8988T (cell line): ENCODE measurements at places on chromosomes 6 and 20.

DNA sequence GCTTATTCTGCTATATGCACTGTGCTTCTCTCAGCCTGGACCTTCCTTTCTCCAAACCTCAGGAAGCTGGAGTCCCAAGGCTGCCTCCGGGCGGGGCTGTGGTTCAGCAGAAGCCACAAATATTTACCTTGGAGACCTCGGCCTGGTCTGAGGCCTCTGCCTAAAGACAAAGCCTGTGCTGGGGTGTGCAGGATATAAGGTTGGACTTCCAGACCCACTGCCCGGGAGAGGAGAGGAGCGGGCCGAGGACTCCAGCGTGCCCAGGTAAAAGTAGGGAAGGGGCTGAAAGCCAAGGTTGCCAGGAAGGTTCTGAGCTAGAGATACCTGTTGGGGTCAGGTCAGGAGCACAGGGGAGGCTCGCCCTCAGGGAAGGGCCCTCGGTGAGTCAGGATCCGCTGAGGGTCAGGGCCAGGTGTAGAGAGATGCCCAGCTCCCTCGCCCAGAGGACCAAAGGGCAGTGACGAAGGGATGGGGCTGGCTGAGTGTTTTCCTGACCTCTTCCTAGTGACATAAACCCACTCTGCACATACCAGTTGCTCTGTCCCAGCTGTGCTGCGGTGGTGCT lies at the start of gene BPIFB1:
Gene BPIFB1, plus strand, starts transcription at position 224 of the 565 bp plus-strand sequence. CDS start 2,860 bp downstream, outside the sequence.
- no peak for DNase-seq

DNA sequence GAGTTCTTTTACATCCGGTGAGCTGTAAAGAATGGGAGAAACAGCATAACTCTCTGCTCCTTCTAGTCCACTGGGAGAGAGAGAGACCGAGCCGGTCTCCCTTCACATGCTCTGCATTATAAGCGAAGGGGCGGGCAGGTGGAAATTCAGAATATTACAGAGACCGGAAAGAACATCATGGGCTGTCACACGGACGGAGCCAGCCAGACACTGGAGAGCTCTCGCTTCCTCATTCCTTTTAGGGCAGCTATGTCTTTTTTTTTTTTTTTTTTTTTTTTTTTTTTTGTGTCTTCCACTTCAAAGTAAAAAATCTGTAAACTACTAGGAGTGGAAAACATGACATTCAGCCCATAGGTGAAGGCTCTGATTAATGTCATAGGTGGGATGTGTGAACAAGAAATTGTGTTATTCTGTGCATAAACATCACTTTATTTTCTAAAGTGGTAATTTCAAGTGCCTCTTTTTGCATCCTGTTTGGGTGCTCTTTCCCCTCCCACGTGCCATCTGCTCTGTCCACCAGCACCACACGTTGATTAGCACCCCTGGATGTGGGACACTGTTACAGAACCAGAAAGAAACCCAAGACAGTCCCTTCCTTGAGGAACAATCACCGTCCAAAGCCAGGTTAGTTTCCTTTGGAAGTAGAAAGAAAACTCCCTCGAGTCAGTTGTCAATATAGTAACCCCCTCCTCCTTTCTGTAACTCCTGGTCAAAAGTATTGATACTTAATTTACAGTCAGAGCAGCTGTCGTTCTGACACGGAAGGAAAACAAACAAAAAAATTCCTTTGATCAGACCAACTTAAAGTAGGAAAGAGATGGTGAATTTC lies at the start of gene TAGAP:
Gene TAGAP, minus strand, starts transcription at position 93 of the 829 bp plus-strand sequence. CDS start 845 bp downstream, outside the sequence.
- DNase-seq = no peak

DNA sequence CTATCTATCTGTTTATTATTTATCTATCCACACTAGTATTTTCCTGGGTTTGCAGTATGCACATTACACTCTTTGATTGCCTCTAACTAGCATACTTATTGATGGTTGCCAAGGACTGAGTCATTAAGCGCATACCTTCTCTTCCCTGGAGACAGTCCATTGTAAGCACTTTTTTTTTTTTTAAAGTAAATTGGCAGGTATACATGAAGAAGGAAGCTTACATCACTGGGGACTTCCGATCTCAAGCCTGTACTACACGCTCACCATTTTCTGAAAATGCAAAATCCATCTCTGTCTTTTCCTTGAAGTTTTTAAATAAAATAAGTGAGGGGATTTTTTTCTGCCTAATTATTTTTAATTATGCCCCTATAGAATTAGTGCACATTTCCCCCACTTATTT lies 63.5 kb downstream of the HMGN3 start:
- DNase-seq = no peak

DNA sequence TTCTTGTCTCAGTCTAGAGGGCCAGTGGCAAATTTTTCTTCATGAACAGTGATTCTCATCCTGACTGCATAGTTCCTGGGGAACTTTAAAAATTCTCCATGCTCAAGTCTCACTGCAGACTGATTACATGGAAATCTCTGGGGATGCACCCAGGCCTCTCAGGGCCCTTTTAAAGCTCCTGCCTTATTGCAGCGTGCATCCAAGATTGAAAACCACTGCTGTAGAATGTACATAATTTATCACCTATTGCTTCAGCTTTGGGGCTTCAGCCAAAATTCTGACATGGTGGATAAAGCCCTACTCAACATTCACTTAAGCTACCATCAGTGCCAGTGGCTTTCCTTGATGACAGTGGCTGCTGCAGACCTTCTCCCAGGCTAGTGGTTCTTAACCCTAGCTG lies 143.8 kb downstream of the BTBD3 start:
- DNase-seq = no peak

GRCh38 chr6:41713650-41714291 lies 21.6 kb downstream of the TFEB start:
- DNase-seq = no peak

DNA sequence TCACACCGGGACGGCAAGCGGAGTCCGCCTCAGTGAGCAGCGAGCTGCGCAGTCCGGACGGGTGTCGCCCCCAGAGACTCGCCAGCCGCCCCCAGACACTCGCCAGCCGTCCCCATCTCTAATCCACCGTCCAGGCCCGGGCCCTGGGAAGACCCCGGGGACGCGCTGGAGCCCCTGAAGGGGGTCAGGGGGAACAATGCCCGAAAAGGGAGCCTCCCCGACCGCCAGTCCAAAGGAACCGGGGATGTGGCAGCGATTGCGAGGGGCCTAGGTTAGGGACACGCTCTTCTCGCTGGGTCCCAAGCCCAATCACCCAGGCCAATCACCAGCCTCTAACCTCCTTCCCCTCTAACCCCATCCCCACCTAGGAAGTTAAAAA lies 33.1 kb downstream of the TFAP2A start:
- no peak for DNase-seq

- no peak for DNase-seq
Observed at GRCh38 chr6:45709781-45710220, 305.9 kb downstream of the CLIC5 start.

- DNase-seq = no peak
Observed at GRCh38 chr20:62743777-62744317, 35.2 kb downstream of the NTSR1 start.

DNA sequence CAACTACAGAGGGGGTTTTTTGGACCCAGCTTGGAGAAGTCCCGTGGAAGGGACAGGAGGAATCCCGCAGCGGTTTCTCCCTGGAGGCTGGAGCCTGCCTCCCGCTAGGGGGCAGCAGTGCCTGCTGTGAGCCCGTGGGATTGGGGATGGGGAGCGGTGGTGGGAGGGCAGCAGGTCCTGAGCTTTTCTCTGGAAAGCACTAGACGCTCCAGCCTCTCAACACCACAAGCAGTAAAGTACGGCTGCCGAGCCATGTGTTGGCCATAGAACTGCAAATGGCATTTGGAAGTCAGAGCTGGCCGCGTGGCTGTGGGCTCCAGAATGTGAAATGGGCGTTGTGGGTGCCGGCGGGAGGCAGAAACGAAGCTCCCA lies 47.8 kb downstream of the GMPR start:
- DNase-seq = peak; percentile 67

DNA sequence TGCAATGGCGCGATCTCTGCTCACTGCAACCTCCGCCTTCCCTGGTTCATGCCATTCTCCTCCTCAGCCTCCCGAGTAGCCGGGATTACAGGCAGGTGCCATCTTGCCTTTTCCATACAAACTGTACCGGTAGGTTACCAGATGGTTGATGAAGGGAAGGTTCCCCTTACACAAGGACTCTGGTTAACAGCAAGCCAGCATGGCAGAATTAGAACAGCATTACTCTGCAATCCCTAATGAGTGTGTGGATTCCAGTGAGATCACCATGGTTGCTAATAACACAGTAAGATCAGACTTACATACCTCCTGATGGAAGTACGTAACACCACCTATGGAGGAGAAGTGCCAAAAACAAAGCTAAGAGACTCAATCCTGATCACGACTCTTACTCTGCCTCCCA lies 51.7 kb downstream of the TTI1 start:
- no peak for DNase-seq

GRCh38 chr6:26156850-26157250 lies 69.6 kb downstream of the HFE start:
- no peak for DNase-seq

DNA sequence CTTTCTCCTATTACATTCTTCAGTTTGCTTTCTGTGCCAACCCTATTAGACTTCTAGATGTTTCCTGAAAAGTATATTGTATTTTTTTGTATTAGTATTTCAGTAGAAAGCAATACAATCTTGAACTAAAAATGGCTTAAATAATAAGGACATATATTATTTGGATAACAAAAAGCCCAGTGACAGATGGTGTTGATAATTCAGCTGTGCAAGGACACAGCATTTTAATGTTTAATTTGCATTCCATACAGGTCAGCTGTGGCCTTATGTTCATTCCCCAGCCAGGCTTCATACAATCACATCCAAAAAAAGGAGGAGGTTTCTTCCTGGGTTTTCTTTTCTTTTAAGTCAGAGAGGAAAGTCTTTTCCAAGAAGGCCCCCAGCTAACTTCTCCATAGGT lies 236.9 kb downstream of the CD109 start:
- DNase-seq = no peak

DNA sequence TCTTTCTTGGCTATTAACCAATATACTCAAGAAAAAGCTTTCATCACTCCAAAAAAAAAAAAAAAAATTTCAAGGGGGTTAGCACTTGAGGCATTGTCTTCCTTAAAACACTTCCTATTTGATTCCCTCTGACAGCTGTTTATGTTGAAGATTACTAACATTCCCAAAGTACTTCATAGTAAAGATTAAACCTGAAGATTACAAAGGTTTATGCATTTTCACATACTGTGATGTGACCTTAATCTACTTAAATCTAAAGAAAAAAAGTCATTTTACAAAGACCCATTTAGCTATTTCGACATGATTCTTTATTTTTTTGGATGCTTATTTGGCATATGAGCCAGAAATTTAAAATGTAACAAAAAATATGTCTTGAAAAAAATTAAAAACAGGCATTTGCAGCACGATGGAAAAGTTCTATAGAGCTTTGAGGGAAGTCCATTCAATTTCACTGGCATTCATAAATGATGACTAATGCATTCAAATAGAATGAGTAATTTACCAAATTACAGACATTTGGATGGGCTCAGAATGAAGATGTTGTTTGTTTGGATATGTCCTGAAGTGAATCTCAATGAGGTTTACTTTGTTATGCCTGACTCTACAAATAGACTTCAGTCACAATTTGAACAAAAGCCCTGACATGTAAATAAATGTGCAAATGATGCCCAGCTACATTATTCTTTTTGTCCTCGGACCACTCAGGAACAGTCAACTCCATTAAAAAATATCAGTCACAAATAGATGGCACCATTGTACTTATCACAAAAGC lies 674.6 kb upstream of the MARCKS start:
- no peak for DNase-seq

GRCh38 chr6:126826166-126826714 lies 292.2 kb upstream of the RSPO3 start:
- no peak for DNase-seq

GRCh38 chr6:133136177-133136880 lies 104.8 kb upstream of the EYA4 start:
- DNase-seq = no peak

- peak; percentile 59 for DNase-seq
Observed at GRCh38 chr20:36344517-36345132, 38.5 kb downstream of the DLGAP4 start.

- no peak for DNase-seq
Observed at GRCh38 chr6:30881392-30882203, 2.7 kb upstream of the DDR1 start.

DNA sequence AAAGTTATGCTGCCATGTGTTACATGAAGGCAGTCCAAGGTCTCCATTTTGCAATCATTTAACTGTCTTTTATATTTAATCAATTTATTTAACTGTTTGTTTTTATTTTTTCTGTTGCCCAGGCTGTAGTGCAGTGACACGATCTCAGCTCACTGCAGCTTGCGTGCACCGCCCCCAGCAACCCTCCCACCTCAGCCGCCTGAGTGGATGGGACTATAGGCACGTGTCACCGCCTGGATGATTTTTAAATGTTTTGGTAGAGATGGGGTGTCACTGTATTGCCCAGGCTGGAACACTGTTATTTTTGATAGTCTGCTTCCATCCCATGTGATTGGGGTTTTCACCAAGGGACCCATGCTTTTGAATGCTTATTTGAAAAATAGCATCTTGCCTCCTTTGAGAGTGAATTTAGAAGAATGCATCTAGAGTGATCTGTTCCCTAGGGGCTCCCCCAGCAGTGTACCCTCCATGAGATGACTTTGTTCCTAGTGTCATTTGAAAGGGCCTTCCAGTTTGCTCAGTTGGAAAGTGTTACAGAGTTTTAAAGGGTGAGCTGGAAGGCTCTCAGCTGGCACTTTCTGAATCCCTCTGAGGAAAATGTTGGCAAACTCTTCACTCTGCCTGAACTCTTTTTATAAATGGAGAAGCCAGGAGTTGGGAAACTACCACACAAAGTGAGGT lies 143.4 kb downstream of the JARID2 start:
- no peak for DNase-seq

DNA sequence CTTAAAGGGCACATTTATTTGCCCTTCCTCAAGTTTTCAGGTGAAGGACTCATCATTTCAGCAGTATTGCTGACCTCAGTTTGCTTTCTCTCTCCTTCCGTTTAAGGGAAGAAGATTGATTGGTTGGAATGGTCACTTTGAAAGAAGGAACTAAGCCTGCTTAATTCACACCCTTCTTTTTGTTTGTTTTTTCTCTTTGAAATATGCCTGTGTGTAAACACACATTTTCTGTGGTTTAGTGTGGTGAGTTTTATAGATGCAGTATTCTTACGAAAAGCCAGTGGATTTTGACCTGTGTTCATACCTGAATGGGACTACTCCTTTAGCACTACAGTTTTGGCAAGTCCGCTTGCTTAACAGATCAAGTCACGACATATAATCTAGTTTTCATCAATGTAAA lies 548.8 kb upstream of the EPHA7 start:
- no peak for DNase-seq

GRCh38 chr6:2378891-2379652 lies 133.7 kb upstream of the GMDS start:
- DNase-seq = no peak

- DNase-seq = no peak
Observed at GRCh38 chr6:56869346-56869745, 85.6 kb upstream of the BEND6 start.

DNA sequence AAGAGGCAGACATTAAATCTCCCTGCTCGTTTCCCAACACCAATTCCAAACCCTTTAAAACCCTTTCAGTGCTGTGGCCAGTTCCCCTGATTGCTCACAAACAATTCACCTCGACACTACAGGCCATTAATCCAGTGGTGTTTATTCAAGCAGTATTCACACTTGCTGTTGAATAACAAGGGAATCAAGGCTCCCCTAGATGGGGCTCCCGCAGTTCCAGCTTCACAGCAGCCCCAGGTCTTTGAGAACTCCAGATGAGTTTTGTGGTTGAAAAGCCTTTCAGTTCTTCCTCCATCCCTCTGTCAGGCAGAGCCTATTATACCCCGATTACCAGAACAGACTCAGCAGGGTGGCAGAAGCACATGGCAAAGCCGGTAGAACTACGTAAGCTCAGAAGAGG lies 36.2 kb downstream of the JAG1 start:
- DNase-seq = no peak

- DNase-seq = no peak
Observed at GRCh38 chr6:26465776-26466175, 8.0 kb downstream of the BTN2A1 start.
